ENCODE measurements at places on chromosomes 2 and 18. TPM values are rescaled to one million over a fixed set of nuclear protein-coding genes. Genes with fewer than 3 reads are reported as not detected.

GRCh38 chr2:30235859-30236535, 4.7 kb downstream of the LBH start:
- DNase-seq = no peak

GRCh38 chr2:42156721-42157120, 12.4 kb upstream of the EML4 start:
- no peak for DNase-seq

DNA sequence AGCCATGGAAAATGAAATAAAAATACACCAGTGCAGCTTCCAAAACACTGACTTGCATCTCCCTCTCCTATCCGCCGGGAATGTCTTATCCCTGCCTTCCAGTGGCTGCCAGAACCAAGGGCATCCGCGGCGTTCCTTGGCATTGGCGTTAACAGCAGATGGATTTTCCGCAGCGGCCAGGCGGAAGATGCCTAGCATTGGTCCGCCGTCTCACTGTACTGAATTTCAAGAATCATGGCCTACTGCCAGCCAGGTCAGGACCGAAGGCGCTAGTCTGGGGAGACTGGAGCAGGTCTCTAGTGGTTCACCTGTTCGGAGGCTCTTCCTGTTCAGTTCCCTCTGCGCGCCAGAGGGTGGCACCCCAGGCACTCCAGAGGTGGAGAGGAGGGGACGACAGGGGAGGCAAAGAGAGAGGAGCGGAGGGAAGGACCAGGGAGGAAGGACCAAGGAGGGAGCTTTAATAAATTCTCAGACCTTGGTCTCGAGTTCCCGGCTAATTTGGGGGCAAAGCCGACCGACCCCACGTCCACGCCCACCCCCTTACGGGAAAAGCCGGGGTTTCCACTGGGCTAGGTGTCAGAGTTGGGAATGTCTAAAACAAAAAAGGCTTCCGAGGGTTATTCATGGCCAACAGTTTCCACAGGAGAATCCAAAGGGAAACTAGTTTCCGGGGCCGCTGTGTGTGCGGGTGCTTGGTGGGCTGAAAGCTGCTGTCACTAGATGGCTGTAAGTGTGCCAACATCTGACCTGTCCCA, 3.7 kb upstream of the BCL2L11 start:
- peak; percentile 82 for DNase-seq

KLHL29 gene
- 1.6 TPM for total RNA-seq

Measured in cardiac septum (tissue), 1 donor.